ENCODE measurements at places on chromosomes 2 and 18.

- no peak for DNase-seq
These were observed 112.3 kb downstream of the MEP1B start for GRCh38 chr18:32301976-32302743.

DNA sequence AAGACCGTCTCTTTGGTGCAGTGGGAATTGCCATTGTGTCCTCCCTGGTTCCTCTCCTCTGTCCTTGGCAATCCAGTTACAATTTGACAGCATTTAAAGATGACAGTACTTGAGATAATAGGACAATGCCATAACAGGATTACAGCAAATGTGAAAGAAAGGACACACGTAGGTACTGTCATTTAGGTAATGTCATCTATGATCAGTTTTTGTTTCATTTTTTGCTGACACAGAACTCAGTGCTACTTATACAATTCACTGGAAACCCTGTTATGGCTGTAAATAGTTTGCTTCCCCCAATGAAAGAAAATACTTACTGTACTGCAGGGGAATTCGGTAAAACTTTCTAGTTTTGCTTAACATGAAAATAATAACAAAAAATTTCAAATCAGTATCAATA is 65.2 kb downstream of the BCL11A start:
- DNase-seq, result no peak

DNA sequence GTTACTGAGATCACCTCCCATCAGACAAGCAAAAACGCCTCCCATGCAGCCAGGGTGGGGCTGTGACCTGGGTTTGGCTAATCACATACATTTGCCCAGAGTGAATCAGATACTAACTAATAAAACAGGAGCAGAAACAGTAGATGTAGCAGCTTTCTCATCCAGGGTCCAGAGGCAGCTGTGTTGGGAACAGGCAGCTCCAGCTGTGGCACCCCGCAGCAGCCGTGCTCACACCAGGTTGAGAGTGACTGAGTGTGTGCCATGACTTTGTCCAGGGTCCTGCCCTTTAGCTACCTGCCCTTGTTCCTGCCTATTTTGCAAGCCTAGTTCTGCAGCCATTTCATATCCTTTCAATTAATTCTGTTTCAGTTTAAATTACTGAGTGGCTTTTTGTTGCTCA is 20.5 kb downstream of the DDX18 start:
- no peak for DNase-seq

DNA sequence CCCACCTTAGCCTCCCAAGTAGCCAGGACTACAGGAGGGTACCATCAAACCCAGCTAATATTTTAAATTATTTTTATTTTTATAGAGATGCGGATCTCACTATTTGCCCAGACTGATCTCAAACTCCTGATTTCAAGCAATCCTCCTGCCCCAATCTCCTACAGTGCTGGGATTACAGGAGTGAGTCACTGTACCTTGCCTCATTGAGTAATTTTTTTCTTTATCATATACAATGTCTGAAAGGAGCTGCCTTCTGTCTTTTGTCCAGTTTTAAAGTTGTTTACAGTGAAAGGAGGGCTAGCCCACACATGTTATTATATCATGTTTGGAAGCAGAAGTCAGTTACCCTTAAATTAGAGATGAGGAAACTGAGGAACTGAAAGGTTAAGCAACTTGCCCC is 32.5 kb downstream of the PRKRA start:
- DNase-seq, result no peak

- no peak for DNase-seq
These were observed 974.9 kb upstream of the PIK3C3 start for GRCh38 chr18:40980171-40980570.

GRCh38 chr2:211447548-211447947 is 891.1 kb downstream of the CPS1 start:
- no peak for DNase-seq

DNA sequence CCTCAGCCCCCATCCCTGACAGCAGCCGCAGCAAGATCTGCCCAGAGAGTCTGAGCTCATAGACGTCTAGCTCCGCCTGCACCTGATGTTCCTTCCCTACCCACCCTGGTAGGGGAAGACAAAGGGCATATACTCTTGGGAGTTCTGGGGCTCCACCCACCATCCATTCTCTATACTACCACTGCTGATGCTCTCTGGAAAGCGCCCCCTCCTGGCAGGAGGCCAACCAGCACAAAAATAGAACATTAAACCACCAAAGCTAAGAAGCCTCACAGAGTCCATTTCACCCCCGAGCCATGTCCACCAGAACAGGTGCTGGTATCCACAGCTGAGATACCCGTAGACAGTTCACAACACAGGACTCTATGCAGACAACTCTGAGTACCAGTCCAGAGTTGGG is 662.6 kb upstream of the FAM98A start:
- DNase-seq, result no peak

DNA sequence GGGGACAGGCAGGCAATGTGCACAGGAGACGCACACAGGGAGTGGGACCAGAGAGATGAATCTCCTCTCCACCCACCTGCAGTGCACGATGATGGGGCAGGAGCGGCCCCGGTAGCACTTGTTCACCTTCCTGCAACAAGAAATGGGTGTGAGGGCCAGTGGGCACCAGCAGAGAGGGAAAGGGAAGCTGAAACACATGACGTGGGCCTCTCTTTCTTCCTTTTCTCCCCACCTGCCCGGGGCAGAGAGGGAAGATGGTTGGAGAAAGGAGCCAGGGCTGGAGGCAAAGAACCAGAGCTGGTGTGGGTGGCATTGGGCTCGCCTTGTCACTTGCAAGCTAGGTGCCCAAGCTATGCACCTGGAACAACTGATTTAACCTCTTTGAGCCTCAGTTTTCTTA is 12.2 kb downstream of the DNAJB2 start:
- DNase-seq, result no peak

DNA sequence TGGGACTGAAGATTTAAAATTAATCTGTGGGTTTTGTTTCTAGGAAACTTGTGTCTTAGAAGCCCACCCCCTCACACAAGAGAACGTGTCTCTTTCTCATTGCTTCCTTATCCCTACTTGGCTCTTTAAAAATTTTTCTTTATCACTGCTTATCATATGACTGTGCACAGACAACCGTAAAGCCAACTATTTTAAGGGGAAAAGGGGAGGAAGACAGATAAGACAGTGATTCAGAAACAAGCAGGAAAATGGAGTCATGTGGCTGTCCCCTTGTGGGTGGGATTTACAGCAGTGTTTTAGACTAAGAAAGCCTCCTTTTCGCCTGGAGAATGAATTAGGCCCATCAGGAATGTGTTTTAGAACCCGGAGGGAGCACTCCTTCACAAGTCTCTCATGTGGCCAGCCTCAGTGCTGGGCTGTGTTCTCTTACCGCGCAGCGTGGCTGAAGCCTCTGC is 17.6 kb downstream of the PRKCE start:
- DNase-seq, result no peak

DNA sequence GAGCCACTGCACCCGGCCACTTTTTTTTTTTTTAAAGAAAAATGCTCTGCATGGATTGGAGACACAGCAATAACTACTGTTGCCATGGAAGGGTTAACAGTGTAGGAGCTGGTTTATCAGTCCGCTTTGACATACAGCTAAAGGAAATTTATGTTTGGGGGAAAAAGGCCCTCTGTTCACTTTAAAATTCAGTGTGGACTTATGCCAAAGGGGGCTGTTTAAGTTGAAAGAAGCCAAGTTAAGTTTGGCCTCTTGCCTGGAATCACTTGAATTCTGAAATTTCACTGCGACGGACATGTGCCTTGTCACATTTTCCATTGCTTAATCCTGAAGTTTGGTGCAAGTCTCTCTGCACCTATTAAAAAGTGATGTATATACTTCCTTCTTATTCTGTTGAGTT is 3.1 kb downstream of the KCNE4 start:
- no peak for DNase-seq

- no peak for DNase-seq
These were observed 2.5 kb upstream of the SH3RF3 start for GRCh38 chr2:109126501-109126860.

DNA sequence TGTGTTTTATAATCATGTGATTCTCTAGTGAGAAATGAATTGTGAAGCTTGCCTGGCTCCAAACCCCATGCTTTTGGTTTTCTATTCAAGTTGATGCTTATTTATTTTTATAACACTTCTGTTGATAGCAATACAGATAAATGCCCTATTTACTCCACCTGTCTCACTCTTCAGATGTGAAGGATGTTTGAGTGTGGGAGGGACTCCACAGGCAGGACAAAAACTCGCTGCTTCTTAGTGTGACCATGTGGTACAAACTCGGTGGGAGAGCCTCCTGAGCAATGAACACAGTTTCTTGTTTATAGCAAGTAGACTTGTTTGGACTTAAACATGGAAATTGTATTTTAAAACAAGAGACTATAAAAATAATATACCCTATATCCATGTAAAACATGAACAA is 219.7 kb downstream of the GULP1 start:
- DNase-seq, result no peak

GRCh38 chr2:188244383-188244782 is 47.3 kb upstream of the GULP1 start:
- DNase-seq, result no peak

DNA sequence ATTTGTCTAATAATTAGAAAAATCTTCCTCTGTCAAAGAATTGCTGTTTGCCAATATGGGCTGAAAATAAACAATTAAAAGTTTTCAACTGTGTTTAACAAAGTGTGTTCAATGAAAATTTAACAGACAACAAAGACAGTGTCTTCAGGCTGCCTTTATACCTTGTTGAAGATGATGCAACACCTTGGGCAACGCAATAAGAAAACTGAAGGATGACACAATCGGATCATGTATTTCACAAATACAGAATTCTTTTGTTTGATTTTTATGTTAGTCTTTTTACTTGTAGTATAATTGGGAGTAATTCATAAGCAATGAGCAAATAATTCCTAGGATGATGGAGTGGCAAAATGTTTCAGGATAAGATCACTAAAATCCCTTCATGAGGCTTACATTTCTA is 27.8 kb downstream of the CHN1 start:
- no peak for DNase-seq

DNA sequence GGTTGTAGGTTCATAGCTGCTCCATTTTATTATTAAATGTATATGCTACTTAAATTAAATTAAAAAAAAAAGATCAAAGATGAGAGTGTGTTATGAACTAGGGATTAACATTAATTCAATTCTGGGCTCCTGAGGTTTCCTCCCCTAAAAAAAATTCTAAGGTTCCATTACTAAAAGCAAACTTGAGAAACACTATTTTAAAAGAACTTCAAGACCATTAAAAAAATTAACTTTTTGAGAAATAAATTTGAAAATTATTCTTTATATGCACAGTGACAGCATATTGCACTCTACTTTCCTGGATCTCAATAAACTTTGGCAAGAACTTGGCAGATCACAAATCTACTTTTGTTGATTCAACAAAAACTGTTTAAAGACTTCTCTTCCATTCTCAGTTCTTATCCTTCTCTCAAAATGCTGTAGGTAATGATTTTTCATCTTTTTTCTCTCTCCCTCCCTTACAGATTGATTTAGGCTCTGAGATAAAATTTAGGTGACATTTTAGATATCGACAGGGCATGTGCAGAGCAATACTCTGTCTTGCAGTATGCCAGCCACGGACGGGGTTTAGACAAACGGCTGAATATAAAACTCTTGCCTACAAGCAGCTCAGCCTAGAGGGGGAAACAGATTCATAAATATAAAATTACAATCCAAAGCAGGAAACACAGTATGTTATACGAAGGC is 592 bp upstream of the MARS2 start:
- no peak for DNase-seq

- peak; percentile 62 for DNase-seq
These were observed 15.1 kb downstream of the ACTG2 start for GRCh38 chr2:73907840-73908452.

GRCh38 chr18:77103187-77103850 is 29.3 kb downstream of the MBP start:
- no peak for DNase-seq

DNA sequence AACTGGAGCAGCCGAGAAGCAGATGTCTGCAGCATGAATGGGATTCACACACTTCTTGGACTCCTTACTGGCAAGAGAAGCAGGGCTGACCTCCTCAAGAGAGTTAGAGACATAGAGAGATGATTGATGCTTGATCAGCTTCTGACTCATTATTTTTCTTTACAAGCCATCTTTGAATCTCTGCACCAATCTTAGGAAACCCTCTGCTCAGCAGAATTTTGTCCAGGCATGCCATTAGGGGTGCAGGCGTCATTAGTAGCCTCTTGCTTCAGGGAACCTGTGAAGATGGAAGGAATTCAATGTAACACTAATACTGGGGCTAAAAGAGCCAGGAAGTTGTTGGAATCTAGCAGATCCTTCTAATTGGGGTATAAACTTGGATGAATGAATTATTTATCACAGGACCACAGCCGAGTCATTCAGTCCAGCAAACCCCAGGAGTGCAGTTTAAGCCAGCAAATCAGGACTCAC is 151.8 kb downstream of the MGAT5 start:
- DNase-seq, result no peak

DNA sequence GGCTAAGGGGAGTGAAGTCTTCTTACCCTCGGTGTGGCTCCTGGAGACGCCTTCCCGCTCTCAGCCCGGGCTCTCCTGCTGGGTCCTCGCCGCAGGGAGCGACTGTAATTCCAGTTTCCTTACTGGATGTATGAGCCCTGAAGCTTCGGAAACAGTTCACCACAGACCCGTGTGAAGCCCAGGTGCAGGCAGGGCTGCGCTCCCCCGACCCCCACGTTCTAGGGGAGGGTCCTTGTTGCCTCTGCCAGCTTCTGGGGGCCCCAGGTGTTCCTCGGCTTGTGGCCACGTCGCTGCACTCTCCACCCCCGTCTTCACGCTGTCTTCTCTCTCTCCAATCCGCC is 5.1 kb upstream of the ASB1 start:
- no peak for DNase-seq

- no peak for DNase-seq
These were observed 41.3 kb downstream of the TMEM18 start for GRCh38 chr2:635687-636621.

- DNase-seq, result no peak
These were observed 200.6 kb downstream of the PPP1R1C start for GRCh38 chr2:182186132-182186735.

GRCh38 chr2:167388497-167388896 is 500.2 kb downstream of the XIRP2 start:
- no peak for DNase-seq

- DNase-seq, result no peak
These were observed 171.2 kb downstream of the ASB1 start for GRCh38 chr2:238597638-238598528.

- peak; percentile 97 for DNase-seq
These were observed at the start of gene PTCD3 for GRCh38 chr2:86105969-86106945. PTCD3 (plus strand) TSS chr2:86106235; CDS start chr2:86106248, 13 bp downstream.

Data from stimulated activated CD4-positive, alpha-beta T cell treated with anti-CD3 and anti-CD28 coated beads, Interleukin-4, amount 100 ng/mL, for 24 hours (primary cell).